ENCODE measurements at places on chromosomes 7 and 10.

- peak; percentile 50 for DNase-seq
Observed at GRCh38 chr7:155003092-155003375, at the start of gene PAXIP1. TSS of gene PAXIP1 (minus strand) at chr7:155003124. CDS start at chr7:155002929, 195 bp downstream.

DNA sequence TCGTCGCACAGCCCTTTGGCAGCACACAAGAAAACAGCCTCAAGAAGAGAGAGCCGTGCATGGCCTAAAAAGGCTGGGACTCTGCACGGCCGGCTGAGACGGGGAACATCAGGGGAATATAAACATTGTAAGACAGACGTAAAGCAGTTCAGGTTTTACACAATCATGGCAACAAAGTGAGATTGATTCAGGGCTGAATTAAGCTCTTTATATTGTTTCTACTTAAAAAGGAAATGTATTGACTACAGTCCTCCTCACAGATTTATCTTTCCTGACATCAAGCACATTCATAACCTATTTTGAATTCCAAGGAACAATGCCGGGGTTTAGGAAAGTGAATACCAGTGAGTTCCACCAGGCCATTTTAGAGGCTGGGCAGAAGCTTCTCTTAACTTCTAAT, 25.2 kb downstream of the SORBS1 start:
- no peak for DNase-seq

- no peak for DNase-seq
Observed at GRCh38 chr7:33087356-33087755, 21.8 kb downstream of the RP9 start.

- no peak for DNase-seq
Observed at GRCh38 chr7:126223729-126224128, 1029.0 kb downstream of the GRM8 start.

- no peak for DNase-seq
Observed at GRCh38 chr7:23012908-23013714, 819 bp downstream of the HYCC1 start.

DNA sequence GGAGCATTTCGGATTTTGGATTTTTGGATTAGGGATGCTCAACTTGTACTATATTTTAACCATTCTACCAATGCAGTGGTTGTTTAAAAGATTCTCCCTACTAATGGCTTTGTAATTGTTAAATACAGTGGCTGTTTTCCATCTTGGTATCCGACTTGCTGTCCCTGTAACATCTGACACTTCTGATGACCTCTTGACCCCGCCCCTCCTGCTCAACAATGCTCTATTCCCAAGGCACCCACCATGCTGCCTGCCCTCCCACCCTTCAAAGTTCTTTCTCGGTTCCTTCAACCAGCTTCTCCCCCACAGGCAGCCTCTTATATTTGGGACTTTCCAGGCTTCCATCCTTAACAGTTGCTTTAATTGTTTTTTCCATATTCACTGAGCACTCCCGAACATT, 2.0 kb downstream of the PRTFDC1 start:
- no peak for DNase-seq

DNA sequence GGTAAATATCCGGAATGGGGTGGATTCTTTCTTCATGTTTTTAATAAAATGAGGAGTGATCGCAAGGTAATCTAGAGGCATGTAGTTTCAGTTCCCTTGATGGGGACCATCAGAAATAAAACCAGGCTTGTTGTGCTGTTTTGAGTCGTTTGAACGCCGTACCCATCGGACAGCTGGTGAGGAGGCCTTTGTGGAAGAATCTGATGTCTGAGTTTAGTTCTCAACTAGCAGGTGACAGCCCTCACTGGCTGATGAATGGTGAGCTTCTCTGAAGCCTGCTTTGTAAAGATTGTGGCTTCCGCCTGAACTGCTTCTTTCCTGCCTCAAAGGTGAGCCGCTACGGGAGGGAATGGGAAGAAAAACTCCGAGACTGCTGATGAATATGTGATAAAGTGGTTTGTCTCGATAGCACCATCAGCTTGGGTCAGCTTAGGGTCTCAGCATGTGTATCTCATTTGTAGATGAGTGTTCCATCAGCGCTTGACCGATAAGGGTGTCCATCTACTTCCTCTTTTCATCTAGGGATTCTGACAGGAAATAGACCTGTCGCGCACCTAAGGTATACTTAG, 977 bp downstream of the TMEM248 start:
- DNase-seq, result no peak

- no peak for DNase-seq
Observed at GRCh38 chr7:158858592-158859503, 2.5 kb downstream of the DYNC2I1 start.

GRCh38 chr10:6654571-6654970, 74.5 kb upstream of the PRKCQ start:
- DNase-seq, result no peak

GRCh38 chr10:84140036-84140379, 699 bp downstream of the GHITM start:
- no peak for DNase-seq

DNA sequence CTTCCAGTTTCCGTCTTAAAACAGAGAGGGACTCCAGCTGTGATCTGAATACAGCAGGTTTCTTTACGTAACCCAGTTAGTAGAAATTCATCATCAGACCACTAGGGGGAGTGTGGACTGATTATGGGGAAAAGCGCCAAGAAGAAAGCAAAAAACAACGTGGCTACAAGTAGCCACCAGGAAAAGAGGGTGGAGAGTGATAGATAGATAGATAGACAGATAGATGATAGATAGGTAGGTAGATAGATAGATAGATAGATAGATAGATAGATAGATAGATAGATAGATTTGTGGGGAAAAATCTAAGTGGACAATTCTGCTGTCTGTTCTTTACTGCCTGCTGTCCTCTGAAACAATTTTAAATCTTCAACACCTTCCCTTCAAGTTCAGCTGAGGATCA, 12.7 kb upstream of the AKR1B10 start:
- DNase-seq, result peak; percentile 20

DNA sequence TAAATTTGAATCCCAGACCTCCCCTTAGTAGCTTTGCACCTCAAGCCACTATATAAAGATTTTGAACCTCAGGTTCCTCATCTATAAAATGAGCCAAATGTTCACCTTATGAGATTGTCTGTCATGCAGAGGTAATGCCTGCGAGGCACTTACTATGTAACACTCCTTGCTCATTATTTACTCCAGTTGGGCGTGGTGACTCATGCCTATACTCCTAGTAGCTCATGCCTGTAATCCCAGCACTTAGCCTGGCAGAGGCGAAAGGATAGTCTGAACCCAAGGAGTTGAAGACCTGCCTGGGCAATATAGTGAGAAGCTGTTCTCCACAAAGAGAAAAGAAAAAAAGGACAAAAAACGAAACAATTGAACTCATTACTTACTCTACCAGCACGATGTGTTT, 82.2 kb downstream of the MDFIC start:
- no peak for DNase-seq

DNA sequence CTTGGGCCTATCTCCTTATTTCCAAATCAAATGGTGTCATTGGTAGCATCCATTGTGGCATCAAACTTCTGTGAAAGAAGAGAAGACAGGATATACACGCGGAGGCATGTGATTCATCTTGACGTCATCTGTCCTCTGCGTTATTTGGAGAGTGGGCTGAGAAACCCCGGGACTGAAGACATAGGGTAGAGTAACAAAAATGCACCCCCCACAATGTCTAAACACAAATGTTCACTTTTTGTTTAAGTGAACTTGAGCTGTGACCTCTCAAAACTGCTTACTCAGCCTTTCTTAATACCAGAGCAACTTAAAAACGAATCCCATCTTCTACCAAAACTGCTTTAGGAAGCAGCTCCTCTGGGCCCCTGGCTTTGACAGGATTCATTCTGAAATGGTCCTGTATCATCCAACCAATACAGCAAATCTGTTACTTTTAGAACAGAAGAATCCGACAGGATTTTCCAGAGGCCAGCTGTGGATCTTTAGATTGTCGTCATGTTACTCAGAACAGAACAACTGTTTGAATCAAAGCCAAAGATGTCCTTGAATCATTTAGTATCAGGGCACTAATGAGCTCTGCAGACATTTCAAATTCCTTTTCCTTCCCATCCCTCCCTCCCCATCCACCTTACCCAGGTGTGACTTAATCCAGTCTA, 438.1 kb downstream of the SUGCT start:
- no peak for DNase-seq

DNA sequence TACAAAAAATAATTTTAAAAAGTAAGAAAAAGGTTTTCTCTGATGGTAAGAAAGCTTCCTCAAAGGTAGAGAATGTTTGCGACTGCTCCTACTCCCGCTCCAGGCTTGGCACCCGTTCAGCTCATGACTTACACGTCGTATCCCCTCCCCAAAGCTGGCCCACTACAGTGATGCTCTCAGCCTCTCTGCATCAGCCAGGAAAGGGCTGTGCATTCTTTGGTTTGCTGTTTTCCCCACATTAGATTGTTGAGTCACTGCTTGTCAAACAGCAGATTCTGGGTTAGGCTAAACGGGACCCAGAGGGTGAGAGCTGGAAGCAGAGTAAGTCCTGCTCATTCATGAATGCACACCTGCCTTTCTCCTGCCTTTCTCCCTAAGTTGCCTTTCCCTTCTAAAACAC, 54.7 kb upstream of the NMT2 start:
- no peak for DNase-seq

DNA sequence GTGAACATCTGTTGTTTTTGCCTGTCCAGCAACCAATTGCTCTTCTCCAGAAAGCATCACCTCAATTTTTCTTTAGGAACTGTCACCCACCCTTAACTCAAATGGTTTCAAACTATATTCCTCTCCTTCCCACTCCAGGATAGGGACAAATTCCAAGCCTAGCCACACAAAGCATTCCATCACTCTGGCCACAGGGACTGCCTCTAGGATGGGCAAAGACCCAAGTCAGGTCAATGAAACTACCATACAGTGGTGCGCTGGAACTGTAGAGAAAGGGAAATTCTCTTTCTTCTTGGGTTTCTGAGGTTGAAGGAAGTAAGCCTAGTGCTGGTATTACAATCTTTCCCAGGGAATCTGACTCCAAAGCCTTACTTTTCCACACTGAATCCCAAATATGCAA, 3.6 kb downstream of the MICU1 start:
- DNase-seq, result no peak

DNA sequence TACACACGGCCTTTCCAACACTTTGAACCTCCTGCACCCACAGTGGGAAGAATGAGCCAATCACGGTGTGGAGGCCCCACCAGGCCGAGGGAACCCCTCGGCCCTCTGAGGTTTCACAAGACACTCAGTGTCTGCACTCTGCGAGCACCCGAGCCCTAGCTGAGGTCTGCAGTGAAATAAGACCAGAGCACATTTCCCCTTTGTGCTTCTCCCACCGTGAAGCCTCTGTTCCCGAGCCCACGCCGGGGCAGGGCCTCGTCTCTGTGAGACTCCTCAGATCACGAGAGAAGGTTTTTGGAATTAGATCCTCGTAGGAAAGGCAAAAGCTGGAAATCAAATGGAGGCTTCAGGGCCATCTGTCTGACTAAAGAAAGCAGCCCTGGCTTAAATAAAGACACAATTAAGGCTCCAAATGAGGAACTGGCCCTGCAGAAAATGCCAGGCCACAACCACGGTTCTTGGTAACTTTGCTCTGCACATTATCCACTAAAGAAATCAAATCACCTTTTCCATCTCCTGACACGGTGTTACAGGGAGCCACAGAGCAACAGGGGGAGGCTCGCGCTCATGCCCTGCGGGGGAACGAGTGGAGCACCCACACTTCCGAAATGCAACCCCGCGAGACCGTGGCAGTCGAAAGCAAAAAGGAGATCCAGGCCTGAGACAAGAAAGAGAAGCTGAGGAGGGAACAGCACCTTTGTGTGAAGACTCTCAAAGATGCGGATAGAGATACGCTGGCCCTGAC, 43.7 kb downstream of the FAM53B start:
- DNase-seq, result no peak

DNA sequence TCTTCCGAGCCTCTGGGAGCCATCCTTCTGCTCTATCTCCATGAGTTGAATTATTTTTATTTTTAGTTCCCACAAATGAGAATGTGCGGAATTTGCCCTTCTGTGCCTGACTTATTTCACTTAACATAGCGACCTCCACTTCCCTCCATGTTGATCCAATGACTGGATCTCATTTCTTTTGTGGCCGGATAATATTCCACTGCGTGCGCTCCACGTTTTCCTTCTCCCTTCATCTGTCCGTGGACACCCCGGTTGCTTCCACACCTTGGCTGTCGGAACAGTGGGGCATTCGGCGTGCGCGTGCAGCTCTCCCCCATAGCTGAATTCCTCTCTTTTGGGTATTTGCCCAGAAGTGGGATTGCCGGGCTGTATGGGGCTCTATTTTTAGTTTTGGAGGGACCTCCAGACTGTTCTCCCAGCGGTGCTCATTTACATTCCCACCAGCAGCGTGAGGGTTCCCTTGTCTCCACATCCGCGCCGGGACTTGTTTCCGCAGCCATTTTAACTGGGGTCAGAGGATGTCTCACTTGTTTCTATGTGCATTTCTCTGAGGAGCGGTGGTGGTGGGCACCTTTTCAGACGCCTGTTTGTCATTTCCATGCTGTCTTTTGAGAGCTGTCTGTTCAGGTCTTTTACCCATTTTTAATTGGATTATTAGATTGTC, 51.0 kb upstream of the SUN1 start:
- no peak for DNase-seq

DNA sequence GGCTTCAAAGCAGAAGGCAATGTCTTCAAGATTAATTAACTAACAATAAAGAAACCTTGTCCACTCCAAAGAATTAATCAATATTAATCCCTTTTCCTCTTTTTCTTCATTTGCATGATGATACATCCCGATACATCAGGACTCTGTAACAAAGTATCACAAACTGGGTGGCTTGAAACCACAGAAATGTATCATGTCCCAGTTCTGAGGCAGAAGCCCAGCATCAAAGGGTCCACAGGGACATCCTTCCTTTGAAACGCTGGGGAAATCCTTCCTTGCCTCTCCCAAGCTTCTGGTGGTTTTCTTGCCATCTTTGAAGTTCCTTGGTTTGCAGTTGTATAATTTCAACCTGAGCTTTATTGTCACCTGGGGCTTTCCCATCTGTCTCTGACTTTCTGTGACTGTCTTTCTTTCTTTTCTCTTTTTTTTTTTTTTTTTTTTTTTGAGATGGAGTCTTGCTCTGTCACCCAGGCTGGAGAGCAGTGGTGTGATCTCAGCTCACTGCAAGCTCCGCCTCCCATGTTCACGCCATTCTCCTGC, 210.2 kb upstream of the ADARB2 start:
- no peak for DNase-seq

DNA sequence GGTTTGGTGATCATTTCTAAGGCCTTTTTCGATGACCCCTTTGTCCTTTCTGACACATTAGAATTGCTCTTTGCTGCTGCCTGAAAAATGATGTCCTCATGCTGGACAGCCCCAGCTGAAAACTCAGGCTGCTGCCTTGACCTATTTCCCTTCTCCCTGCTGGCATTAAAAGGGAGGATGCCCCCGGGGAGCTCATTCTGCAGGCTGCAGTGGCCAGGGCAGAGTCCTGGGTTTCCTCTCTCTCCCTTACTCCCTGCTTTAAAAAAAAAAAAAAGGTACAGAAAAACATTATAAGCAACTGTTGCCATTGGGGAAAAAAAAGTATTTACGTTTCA, 35.4 kb downstream of the LRRC4 start:
- no peak for DNase-seq

DNA sequence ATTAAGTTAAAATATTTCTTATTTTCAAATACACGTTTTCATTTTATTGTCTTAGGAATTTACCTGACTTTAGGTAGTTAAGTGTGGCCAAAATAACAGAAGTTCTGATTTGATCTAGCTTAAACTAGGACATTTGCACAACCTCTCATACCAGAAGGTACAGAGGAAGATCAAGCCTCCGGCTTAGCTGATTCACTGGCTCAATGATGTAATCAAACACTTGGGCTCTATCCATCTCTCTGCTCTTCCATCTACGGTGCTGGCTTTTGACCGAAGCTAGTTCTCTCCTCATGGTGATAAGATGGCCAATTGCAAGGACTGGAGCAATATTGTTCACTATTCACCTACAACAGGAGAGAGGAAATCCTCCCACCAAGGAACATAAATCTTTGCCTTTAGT, 12.2 kb upstream of the HYCC1 start:
- no peak for DNase-seq

All from activated CD4-positive, alpha-beta T cell treated with anti-CD3 and anti-CD28 coated beads for 24 hours (primary cell).